EH (cell line): ENCODE measurements at places on chromosomes 12 and 14.
A peak's percentile ranks its signal among the peaks of the same experiment; 100 is the strongest.

DNA sequence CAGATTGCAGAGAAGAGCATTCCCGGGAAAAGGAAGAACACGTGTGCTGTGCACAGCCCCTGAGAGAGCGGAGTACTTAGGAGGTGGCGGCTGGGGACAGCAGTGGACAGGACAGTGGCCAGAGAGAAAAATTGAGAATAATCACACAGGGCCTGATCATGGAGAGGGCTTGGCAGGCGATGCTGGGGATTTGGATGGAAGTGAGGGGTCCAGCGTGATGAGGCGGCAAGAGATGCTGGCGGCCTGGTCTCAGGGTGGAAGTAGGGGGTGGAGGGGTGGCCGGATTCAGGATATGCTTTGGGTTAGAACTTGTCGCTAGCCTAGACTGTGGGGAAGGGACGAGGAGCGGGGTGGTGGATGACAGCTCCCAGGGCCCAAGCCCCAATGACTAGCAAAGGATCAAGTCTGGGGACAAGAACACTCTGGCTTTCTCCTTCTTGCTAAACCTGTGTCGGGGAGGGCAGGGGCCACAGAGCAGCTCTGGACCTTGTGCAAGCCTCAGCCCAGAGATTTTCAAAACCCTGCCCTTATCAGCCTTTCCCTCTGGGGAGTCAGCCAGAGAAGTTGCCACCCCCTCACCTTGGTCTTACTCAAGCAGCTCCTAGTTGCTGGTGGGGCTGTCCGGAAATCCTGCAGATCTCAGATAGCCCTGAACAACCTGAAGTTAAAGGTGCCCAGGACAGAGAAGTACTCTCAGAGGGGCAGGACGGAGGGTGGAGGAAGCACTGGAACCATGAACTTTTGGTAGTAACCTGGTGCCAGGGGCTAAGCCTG lies 1.3 kb downstream of the HVCN1 start:
- DNase-seq, result no peak

DNA sequence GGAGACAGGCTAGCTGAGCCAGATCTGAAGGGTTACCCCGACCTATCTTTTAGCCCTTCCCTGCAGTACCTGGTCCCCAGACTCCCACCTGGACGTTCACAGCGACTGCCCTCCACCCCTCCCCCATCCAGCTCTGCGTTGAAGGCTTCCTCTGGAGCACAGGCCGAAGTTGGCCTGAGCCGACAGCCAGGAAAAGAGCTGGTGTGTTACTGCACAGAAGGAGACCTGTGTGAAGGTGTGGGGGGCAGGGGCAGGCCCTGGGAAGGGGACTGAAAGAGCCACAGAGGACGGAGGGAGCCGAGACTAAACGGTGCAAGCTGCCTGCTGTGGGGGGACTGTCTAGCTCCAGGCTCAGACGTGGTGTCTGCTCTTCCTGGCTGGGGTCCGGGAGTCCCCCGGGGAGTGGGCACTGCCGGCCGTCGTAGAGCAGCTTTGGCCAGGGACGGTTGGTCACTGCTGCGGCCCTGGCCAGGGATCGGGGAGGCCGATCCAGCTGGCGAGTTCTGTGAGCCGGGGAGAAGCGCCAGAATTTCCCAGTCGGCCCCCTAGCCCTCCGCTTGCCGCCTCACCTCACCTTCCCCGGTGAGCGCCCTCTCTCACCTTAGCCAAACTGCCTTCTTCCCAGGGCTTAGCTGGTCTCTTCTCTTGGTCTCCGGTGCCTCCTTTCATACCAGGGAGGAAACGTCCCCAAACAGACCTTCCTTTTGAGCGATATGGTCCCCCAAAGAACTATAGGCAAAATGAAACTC lies 899 bp upstream of the COL2A1 start:
- no peak for DNase-seq

DNA sequence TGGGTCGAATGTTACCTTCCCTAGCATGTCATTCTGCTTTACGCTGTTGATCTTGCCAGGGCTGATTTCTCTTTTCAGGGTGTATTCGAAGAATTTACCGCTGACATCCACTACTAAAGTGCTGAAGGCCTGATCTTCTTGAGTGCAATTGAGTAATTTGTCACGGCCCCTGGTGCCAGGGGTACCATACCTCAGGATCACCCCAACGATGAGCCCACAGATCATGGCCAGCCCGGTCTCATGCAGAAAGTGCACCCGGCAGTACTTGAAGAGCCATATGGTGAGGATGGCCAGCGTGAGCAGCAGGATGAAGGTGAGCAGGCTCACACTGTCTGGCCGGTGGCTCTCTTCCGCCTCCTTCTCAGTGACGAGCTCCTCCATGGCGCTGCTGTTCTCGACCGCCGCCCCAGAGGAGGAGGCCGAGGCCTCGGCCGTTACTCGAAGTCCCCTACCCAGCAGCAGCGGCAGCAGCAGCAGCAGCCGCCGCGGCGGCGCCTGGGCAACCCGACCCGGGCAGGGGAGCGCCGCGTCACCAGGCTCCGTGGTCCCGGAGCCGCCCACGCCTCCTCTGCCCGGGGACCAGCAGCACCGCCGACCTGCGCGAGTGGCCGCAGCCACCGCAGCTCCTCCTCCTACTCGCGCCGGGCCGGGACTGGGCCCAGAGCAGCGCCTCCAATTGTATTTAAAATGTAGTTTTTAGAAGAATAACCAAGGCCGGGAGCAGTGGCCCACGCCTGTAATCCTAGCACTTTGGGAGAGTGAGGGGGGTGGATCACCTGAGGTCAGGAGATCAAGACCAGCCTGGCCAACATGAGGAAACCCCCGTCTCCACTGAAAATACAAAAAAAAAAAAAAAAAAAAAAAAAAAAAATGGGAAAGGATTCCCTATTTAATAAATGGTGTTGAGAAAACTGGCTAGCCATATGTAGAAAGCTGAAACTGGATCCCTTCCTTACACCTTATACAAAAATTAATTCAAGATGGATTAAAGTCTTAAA lies 58.5 kb upstream of the TMPO start:
- DNase-seq, result peak; percentile 56

GRCh38 chr14:65461730-65462129 lies 49.2 kb downstream of the FUT8 start:
- peak; percentile 13 for DNase-seq

DNA sequence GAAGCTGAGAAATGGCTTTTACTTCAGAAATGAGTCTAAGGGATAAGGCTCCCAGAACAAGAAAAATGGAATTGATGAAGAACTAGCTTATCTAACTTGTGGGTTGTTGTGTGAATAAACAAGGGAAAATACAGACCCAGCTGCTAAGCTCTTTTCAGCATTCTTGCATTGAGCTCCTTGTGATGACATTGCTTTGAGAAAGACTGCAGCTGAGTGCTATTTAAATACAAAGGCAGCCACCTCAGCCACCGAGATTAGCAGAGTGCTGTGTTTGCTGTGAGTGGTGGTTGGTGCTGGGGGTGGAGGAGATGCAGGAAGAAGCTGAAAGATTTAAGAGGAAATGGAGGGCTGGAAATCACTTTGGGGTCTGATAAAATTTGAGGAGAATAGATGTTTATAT lies 396.0 kb upstream of the PRICKLE1 start:
- DNase-seq, result no peak

DNA sequence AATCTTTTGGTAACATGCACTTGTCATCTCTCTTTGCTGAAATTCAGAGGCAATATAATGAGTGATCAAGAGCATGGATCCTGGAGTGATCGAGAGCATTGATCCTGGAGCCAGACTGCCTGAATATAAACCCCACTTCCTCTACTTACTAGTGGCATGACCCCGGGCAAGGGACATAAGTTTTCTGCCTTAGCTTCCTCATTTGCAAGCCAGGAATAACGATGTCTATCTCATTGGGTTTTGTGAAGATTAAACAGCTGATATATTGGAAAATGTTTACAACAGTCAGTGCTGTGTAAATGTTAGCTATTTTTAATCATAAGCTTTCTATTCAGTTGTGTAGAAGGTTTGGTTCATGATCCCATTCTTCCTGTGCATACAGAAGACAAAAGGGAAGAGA lies 2.4 kb upstream of the CSRNP2 start:
- DNase-seq, result no peak

DNA sequence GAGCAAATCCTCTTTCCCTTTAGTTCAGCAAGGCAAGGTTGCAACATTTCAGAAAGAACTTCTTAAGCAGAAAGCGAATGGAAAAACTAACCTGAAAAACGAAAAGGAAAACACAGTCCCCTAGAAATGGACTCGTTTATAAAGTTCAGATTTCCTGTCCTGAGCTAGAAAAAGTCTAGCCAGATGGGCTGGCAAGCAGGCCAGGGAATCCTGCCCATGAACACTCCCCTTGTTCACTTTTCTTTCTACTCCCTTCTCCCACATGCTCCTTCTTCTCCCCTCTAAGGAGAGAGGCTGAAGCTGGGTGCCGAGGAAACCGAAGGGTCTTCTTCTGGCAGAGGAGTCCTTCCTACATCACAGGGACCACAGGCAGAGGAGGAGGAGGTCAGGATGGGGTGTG lies 27.1 kb downstream of the LTBP2 start:
- no peak for DNase-seq
